ENCODE measurements at places on chromosomes 6 and 20. TPM values are rescaled to one million over a fixed set of nuclear protein-coding genes. Genes with fewer than 3 reads are reported as not detected.

The CALHM5 gene
- not detected for polyA plus RNA-seq

The TREM1 gene
- polyA plus RNA-seq = not detected

The HAO1 gene
- not detected for polyA plus RNA-seq

The PMEPA1 gene
- not detected for polyA plus RNA-seq

The EFCAB8 gene
- polyA plus RNA-seq = not detected

DNA sequence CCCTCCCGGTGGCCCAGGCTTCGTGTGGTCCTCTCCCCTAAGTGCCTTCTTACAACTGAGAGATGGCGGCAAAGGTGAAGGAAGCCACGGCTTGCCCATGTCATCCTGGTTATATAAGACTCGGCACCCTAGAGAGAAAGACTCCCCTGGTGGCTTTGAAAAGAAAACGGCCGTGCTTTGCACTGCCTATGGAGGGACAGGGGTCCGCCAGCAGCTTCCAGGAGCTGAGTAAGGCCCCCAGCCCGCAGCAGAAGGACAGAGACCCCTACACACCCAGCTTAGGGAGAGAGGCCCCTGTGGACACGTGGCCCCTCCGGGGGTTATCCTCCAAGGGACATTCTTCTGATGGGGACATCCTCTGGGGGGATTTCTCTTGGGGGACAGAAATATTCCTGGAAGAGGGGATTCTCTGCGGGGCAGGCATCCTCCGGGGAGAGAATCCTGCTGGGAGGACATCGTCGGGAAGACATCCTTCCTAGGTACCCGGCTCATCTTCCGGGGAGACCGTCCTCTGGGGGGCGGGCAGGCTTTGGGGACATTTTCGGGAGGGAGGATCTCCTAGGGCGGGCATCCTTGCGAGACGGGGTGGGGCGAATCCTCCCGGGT lies 511 bp upstream of the OGFR start:
- no peaks in the 10 kb centered on the region for H3K27me3 ChIP-seq
- H3K4me1 ChIP-seq = peaks cover 11% of the 10 kb centered on the region
- peak; percentile 47 for DNase-seq
- H3K36me3 ChIP-seq = peaks cover 47% of the 10 kb centered on the region
- H3K4me3 ChIP-seq = peak overlapping the region; percentile 93
- no peak overlapping the region for H3K27ac ChIP-seq

- no peaks in the 10 kb centered on the region for H3K4me1 ChIP-seq
- H3K4me3 ChIP-seq = no peak overlapping the region
- H3K36me3 ChIP-seq = no peaks in the 10 kb centered on the region
- peak overlapping the region; percentile 40 for H3K27ac ChIP-seq
- no peaks in the 10 kb centered on the region for H3K27me3 ChIP-seq
- DNase-seq = no peak
Observed at GRCh38 chr6:5671601-5672559, 334.8 kb downstream of the NRN1 start.

GRCh38 chr6:28643017-28643740 lies 117.5 kb downstream of the GPX5 start:
- H3K27me3 ChIP-seq = no peaks in the 10 kb centered on the region
- H3K4me3 ChIP-seq = no peak overlapping the region
- 0 out of 3 replicates have a peak, but pooled peaks cover under 1% of the 10 kb centered on the region for H3K36me3 ChIP-seq
- H3K4me1 ChIP-seq = no peaks in the 10 kb centered on the region
- no peak overlapping the region for H3K27ac ChIP-seq
- DNase-seq = peak; percentile 83

DNA sequence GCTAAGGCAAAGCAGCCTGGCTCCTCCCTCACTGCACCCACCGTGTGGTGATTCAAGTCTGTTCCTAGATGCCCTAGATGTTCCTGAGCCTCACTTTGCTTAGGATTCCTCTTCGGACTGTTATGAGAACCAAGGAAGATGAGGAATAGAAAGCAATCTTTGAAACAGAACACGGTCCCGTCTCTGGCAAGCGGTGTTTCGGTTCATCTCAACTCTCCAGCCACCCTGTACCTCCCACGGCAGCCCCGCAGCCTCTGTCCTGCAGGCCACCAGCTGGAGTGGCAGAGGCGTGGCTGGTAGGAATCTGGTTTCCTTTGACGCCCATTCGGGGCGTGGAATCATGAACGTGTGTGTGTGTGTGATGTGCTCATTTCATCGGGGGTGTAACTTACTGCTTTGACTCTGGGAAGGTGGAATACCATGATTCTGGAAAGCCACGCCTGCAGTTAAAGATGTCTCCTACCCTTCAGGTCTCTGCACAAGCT lies 21.3 kb downstream of the PDE10A start:
- H3K4me1 ChIP-seq = no peaks in the 10 kb centered on the region
- H3K27ac ChIP-seq = no peak overlapping the region
- DNase-seq = no peak
- H3K27me3 ChIP-seq = no peaks in the 10 kb centered on the region

DNA sequence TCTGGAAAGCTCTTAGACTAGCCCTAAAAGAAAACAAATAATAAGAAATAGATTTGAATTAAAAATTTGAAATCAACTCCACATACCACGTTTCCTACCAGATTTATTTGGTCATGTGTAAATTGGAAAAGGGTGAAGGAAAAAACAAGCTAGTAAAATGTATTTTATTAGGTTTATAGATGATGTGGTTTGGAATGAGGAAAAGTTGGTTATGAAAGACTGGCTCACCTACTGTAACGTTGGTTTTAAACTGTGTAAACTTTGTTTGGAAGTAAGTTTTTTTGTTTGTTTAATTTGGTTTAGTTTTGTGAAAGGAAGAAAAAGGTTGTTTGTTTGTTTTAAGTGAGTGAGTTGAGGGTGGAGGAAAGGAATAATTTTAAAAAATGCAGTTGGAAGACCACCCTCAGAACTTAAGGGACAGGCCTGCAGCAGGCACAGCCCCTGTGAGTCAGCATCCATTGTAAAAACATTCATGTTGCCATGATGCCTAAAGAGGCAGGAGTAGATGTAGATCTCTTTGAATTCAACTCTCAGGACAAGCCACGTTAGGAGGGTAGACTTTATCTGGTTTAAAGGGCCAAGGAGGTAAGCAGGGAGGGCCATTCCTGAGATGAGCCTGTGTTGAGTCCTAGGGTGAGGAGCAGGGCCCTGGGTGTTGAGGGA lies 93.7 kb upstream of the SCGN start:
- H3K27ac ChIP-seq = no peak overlapping the region
- H3K27me3 ChIP-seq = no peaks in the 10 kb centered on the region
- H3K36me3 ChIP-seq = no peaks in the 10 kb centered on the region
- no peak for DNase-seq

DNA sequence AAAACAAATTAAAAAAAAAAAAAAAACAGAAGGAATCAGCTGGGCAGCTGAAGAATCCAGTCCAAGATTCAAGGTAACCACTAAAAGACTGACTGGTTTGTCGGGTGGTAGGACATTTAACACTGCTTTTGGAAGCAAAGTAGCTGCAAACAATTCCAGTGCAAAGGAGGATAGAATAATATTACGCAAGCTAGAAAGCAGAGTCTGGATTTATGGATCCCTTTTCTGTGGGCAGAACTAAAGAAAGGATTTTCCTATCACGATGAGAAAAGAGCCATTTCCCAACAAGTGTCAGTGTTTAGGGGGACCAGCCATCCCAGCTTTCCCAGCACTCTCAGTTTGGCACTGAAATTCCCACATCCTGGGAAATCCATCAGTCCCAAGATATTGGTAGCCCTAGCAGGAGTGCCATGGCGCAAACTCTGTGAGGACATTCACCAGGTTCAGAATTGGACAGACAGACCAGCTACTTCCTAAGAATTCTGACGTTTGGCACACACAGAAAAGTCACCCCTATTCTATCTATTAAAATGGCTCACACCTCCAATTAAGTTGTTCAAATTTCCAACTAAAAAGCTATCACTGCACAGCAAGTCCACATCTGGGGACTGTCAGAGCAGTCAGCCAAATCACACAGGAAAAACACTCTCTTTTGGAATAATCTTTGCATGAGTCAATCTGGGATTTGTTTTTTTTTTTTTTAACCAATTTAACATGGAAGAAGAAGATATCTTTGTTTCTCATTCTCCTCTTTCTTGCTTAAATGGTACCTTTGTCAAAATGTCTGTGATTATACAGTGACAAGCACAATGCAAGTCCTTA lies 356.8 kb upstream of the ARID1B start:
- no peak overlapping the region for H3K27ac ChIP-seq
- no peaks in the 10 kb centered on the region for H3K36me3 ChIP-seq
- DNase-seq = no peak
- H3K4me1 ChIP-seq = peaks cover 2% of the 10 kb centered on the region

DNA sequence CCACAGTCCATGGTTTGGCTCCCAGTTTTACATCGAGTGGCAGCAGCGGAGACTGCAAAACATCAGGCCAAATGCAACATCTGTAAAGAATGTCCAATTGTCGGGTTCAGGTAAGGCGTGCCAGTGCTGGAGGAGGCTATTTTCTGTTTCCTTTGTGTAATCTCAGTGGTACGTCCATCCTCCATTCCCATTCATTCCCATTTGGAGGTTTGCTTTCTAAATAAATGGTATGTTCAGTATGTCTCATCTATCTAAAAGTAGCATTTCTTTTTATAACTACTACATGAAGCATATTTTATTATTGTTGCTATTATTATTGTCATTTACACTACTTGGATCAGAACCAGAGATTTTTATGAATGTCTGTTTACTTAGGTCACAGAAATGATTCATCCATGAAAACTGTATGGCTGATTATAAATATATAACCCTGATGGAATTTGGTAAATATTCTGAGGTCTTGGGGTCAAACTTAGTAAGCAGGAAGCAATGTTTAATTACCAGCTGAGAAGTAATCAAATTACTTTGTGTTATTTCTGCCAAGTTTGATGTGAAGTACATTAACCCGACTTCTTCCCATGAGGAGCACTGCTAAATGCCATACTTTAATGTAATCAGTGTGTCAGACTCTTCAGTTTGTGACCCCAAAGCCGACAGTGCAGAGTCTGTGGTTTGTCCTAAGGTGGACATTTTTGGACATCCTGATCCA lies 512.9 kb downstream of the UTRN start:
- H3K27ac ChIP-seq = no peak overlapping the region
- H3K27me3 ChIP-seq = no peaks in the 10 kb centered on the region
- no peaks in the 10 kb centered on the region for H3K4me1 ChIP-seq
- H3K4me3 ChIP-seq = no peak overlapping the region
- no peak for DNase-seq
